Stimulated activated CD4-positive, alpha-beta T cell treated with anti-CD3 and anti-CD28 coated beads, Interleukin-1b, Interleukin-23, amount 100 ng/mL, for 24 hours (primary cell): ENCODE measurements at places on chromosomes 2 and 18.

DNA sequence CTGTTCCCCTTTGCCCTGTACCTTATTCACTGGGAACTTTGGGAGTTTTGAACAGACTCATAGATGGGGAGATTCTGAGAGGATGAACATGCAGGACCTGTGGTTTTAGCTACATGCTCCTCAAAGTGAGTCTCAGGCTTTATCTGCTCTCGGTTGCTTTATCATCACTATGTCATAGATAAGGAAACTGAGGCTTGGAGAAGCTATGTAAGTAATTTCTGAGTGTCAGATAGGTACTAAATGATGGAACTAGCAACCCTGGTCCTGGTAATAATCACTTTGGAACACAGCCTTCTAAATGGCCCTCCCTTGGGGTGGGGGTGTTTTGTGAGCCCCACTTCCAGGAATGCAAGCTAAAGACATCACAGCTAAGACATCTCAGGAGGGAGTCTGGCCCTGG lies 186.2 kb upstream of the MEX3C start:
- no peak for DNase-seq

GRCh38 chr2:219985017-219985416 lies 357.6 kb downstream of the SLC4A3 start:
- no peak for DNase-seq

DNA sequence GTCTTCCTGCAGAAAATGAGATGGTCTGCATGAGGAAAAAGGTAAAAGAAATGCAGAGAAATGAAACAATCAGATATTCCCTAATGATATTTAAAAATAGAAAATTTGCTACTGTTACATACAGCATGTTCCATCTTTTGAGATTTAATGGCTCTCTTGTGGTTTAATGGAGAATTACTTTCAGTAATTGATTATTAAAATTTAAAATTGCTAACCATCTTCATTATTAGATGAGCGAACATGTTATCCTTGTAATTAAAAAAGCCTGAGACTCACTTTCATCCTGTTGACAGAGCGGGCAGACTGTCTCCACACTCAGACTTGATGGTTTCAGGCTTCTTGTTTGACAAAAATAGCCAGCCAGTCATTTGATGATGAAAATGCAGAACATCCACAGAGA lies 171.0 kb downstream of the GRB14 start:
- no peak for DNase-seq

- DNase-seq, result no peak
Measured at GRCh38 chr18:22349966-22350365, 67.7 kb downstream of the CTAGE1 start.

GRCh38 chr2:188922191-188922590 lies 52.0 kb upstream of the COL3A1 start:
- DNase-seq, result no peak

- no peak for DNase-seq
Measured at GRCh38 chr18:79903071-79903635, 48.3 kb downstream of the SLC66A2 start.

- no peak for DNase-seq
Measured at GRCh38 chr2:98454500-98455235, 10.0 kb downstream of the INPP4A start.

DNA sequence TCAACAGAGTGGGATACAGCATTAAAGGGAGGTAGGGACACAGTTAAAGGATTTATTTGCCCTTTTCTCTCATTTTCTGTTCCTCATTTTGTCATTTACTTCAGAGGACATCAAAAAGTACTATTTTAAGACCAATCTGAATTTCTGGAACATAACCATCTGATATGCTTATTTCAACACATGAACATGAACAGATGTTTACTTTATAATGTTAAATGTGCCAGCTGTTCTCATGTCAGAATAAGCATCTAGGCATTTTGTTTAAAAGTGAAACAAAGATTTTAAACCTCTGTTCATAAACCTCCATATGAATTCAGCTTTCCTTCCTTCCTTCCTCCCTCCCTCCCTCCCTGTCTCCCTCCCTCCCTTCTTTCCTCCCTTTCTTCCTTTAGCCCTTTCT lies 677.7 kb downstream of the CNTNAP5 start:
- no peak for DNase-seq

GRCh38 chr2:121400201-121400600 lies 115.2 kb upstream of the TFCP2L1 start:
- no peak for DNase-seq

GRCh38 chr18:44627280-44627679 lies 53.4 kb upstream of the SETBP1 start:
- DNase-seq, result no peak

DNA sequence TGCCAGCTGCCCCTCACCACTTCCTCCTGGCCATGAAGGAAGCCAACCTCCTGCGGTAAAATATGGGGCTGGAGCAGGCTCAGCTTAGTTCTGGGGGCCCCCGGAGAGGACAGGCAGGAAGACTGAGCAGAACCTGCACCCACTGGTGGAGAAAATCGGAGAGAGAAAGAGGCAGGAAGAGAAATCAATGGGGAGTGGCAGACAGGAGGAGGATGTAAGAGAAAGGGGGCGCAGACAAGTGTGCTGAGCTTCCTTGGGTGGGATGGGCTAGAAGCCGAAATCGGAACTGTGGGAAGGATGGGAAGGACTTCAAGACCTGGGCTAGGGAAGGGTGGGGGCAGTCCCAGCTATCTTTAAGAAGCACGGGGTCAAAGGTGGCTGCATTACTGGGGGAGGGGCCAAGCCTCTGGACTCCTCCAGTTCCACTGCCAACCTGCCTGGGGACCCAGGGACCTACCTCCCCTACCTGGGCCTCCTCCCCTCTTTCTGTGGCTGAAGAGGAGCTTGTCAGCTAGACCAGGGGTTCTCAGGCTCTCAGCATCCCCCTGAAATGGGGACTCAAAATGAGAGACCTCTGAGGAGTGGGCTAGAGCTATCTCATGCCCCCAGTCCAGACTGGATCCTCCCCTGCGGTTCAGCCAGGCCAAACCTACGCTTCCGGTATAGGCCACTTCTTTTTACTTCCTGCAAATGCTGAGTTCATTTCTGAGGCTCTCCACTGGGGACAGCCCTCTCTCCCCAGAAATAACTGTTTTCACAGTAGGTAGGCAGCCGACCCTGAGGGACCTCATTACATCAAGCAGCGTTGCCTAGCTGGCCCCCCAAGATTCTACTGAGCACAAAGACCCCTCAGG lies 33.6 kb upstream of the B3GNT7 start:
- no peak for DNase-seq
